Retina (tissue), 1 donor: ENCODE measurements at places on chromosomes 11 and 22.

- no peak for DNase-seq
Measured at GRCh38 chr11:30452114-30452513, 129.2 kb downstream of the ARL14EP start.

DNA sequence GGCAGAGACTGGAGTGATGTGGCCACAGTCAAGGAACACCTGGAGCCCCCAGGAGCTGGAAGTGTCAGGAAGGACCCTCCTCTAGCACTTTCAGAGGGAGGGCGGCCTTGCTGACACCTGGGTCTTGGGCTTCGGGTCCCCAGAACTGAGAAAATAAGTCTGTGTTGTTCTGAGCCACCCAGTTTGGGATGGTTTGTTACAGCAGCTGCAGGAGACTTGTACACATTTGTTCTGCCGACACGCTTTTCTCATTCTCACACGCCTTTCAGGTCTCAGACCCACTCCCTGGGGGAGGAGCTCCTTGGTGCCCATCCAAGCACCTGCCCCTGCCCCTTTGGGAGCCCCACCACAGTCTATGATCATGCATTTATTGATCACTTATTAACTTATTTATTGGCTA, 47.2 kb upstream of the SMIM38 start:
- no peak for DNase-seq

GRCh38 chr11:126185259-126186024, 26.0 kb downstream of the RPUSD4 start:
- DNase-seq = peak; percentile 33

GRCh38 chr11:69466039-69466438, 15.4 kb upstream of the LINC01488 start:
- no peak for DNase-seq

- DNase-seq = no peak
Measured at GRCh38 chr11:72670041-72670440, 4.2 kb downstream of the PDE2A start.
